ENCODE measurements at places on chromosomes 5 and 9. TPM values are rescaled to one million over a fixed set of nuclear protein-coding genes. Genes with fewer than 3 reads are reported as not detected.

DNA sequence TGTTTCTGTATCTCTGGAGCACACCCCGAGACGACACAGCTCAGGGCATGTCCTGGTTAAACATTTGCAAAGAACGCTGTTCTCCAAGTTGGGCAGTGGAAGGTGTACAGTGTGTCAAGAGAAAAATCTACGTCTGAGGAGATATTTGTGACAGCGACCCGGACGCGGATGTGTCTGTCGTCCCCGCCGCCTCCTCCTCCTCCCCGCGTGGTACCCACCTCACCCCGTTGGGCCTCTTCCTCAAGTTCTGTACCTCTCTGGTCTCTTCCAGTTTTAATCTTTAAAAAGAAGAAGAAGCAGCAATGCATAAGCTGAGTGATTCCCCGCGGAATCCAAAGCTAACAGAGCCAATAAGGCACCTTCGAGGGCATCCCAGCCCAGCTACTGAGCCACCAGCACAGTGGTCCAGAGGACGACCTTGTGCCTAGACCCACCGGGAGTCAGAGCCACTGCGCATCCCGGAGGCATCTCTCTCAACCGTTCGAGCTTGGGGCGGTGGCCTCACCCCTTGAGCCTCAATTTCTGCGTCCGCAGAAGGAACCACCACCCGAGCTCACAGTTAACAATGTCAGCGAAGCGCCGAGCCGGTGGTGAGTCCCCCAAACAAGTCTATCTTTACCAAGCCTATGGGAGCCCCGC, 467 bp downstream of the C9orf78 start:
- DNase-seq: no peak

TLX3 gene
- 0.58 TPM for total RNA-seq

DNA sequence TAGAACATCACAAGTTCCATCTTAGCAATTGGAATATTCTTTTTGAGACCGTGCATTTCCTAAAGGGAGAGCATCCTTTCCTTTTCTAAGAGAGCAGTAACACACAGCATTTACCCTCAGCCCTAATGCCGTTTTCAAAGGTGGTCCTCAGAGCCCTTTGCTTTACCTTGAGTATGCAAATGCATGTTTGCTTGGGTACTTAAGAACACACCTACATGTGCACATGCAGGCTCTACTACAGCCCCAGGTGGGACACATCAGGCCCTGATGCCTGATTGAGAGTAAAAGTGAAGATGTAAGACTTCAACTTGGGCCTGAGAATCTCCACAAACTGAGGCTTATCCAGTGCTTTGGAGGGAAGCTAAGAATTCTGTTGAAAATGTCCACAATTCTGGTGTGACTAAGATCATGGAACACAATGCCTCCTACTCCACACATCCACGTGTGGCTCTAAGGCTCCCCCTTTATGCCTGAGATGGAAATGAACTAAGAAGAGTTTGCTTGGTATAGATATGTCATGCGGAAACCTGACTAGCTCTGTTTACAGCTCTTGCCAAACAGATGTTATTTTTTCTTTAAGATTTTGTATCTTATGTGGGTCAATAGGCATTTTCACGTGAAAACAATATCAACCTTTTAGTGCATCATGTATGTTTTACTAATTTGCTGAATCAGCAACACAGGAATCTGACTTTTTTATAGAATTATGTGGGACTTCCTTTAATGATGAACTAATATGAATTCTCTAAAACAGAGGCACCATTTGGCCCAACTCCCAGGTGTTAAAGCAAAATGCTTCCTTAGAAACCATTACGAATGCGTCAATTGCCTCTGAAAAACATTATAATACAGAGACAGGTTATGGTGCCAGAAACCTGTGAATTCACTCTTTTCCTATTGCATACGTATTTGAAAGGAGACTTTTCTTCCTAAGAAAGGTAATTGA, 48.9 kb upstream of the SLC2A8 start:
- peak; percentile 21 for DNase-seq

SHC3 gene
- 5.1 TPM for total RNA-seq

ASTN2 gene
- total RNA-seq: 12.2 TPM

UGT3A2 gene
- 0.21 TPM for total RNA-seq

DNA sequence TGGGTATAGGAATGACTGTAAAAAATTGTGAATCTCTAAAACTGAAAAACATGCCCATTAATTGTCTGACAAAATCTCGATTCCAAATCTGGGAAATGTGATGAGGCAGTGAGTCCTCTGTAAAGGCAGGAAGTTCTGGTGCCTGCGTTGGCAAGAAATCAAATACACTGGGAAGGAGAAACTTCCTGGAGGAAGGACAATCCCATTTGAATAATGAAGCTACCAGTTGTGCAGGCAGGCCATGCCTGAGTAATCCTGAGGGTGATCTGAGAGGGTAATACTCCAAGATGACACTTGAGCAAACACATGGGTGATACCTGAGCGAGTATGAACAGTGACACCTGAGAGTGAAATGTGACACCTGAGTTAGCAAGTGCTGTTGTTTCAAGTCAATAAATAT, 49.7 kb downstream of the KIF24 start:
- no peak for DNase-seq

DNA sequence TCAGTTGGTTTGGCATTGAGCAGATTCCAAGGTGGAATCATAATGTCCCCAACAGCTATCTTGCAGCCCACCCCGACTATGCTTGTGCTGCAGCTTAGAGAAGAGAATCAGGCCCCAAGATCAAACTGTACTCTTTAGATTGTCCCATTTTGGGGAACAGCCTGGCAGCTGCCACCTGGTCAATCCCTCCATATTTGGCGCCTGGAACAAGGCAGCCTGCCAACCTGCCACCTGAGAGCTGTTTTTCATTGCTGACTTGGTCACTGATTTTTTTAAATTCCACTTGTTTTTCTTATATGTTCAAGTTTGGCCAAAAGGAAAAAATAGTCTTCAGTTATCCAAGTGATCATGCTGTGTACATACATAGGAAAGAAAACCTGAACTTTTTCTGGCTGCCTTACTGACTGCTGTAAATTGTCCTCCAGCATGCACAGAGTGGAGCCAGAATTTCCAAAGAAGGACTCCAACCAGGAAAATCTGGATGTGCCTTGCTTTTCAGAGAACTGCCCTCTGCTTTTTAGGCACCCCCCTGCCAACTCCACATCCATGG, 504.2 kb downstream of the ENC1 start:
- no peak for DNase-seq

DNA sequence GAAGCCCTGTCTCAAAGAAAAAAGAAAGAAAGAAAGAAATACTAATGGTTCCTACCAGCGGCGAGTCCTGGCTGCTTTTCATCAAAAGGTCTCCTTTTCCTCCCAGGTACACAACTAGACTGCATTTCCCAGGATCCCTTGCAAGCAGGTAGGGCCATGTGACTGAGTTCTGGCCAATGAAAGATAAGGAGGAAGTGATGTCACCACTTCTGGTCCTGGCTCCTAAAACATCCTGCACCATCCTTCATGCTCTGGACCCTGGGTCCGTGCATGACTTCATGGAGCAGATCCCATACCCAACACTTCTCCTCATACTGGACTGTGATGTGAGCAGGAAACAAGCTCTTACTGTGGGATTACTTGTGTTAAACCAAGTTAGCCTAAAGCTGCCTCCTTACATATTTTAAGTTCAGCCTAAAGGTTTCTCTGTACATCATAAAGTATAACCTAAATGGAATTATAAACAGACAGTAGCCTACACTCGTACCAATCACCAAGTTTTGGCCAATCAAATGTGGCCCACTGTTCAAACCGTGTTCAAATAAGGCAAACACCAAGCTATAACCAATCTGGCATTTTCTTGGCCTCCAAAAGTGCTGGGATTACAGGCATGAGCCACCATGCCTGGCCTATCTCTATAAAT, 30.2 kb upstream of the FUBP3 start:
- DNase-seq: no peak

- DNase-seq: no peak
Observed at GRCh38 chr5:32339878-32340277, 27.1 kb upstream of the MTMR12 start.

- no peak for DNase-seq
Observed at GRCh38 chr9:90555351-90556057, 87.1 kb downstream of the DIRAS2 start.

DNA sequence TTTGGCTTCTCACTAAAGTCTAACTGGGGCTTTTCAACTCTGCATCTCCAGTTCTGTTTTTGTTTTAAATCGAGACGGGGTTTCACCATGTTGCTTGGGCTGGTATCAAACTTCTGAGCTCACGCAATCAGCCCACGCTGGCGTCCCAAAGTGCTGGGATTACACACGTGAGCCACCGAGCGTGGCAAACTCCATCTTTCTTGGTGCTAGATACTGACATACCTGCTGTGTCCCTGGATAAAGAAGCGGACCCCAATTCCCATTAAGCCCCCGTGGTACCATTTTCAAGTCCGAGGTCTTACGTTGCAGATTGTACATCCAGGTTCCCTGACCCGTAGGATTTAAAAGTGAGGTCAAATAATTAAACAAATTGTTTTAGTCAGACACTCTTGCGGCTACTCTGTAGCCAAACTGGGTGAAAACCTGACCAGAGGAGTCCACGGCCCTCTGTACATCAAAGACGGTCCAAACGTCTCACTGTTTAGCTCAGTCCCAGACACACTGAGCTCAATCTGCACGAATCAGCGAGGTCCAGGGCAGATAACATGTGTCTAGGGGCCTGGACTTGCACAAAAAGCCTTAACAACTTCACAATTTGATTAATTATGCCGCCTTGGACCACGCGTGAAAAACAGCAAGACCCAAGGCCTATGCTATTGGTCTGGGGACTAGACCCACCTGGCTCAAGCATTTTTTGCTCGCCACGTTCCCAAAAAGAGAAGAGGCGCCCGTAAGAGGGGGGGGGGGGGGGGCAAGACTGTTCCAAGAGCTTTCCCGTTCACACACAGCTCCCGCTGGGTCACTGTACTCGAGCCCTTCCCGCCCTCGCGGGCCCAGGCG, 727 bp upstream of the DNAJA1 start:
- DNase-seq: no peak

DNA sequence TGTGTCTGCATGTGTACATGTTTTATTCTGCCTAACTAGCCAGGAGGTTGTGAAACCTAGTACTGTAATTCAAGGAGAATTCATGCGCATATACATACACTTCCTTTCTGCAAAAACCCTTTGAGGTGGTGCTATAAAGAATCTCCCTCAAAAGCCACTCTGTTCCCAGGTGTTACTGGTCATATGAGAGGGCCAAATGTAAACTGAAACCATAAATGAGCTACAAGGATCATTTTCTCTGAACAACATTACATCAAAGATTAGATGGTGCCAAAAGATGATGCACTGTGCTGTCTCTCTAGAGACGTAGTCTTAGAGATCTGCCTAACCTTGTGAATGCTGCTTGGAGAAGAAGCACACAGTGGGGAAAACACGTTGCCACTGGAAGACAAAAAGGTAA, 15.7 kb downstream of the NREP start:
- DNase-seq: no peak

DNA sequence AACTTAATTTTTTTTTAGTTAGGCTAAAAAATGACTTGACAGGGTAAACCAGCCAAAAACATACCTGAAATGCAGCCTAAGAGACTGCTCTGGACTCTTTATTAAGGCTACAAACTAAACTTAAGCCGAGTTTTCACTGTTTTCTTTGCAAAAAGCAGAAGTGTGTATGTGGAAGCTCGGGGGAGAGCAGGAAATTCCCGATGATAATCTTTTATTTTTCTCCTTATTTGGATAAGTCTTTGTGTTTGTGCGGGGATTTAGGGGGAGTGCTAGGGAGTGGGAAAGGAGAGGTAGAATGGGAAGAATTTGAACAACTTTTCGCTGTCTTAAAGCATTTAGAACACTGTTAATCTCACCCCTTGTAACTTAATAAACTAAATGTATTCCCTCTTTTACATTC, 30.7 kb upstream of the GPR21 start:
- no peak for DNase-seq

DNA sequence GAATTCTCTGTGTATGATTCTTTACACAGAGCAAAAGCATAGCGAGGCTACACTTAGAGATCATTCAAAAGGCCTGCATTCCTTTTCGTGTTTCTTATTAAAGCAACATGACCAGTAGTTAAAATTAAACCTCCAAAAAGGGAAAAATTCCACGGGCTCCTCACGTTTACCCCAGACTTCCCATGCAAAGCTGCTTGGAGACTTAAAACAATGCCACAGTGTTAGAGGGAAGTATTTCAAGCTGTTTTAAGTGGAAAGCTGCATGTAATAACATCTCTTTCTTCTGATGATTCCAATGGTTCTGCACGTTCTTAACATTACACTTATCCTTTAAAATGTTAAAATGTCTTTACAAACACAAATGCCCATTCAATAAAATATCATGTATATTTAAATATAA, 405.2 kb downstream of the SEMA5A start:
- no peak for DNase-seq

DNA sequence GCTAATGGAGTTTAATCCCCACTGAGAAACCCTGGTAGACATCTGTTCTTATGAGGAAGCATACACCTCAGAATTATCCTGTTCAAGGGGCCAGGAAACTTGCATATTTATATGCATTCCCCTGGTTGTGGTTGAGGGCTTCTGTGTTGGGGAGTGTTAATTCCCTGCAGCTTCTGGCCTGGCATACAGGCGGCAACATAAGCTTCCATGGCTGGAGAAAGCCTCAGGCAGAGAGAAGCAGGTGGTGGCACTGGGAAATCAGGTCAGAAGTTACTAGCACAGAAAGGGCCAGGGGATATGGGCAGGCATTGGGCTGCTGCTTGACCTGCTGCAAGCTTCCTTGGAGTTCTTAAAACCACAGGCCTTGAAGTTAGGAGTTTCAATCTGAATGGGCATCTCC, 166.1 kb upstream of the SEMA6A start:
- DNase-seq: no peak

PCDHB16 gene
- total RNA-seq: 0.92 TPM

ZNF300 gene
- total RNA-seq: 8.5 TPM

SLC34A1 gene
- not detected for total RNA-seq

TMOD1 gene
- 0.08 TPM for total RNA-seq

DNA sequence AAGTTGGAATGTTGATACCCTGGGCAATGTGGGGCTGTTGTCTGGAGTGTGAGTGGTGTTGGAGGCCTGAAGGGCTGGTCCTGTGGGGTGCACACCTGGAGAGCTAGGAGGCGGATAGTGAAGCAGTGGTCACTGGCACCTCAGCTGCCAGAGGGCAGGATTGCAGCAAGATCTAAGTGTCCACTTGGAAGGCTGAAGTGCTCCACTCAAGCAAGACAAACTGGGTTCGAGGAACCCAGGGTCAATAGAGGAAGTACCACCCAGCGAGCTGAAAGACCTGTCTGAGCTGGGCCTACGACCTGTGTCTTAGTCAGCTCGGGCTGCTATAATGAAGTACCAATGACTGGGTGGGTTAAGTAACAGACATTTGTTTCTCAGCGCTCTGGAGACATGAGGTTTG, 39.7 kb upstream of the TJP2 start:
- no peak for DNase-seq

DNA sequence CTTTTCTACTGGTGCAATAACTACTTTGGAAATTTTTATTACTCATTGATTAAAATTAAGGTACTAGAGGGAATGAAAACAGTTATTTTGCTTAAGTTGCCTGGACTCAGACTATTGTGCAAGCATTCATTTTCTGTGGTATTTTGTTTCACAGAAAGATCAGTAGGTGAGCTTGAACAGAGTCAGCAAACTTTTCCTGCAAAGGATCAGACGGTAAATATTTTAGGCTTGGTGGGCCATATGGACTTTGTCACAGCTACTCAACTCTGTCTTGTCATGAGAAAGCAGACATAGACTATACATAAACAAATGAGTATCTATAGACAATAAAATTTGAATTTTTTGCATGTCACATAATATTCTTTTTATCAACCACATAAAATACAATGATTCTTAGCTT, 1036.4 kb downstream of the NR2F1-AS1 start:
- DNase-seq: no peak

NR2F1 gene
- total RNA-seq: 12.8 TPM

AFAP1L1 gene
- 15.5 TPM for total RNA-seq

SPAG8 gene
- not detected for total RNA-seq

Measured in kidney epithelial cell (primary cell).